ENCODE measurements at places on chromosomes 16 and 17.

DNA sequence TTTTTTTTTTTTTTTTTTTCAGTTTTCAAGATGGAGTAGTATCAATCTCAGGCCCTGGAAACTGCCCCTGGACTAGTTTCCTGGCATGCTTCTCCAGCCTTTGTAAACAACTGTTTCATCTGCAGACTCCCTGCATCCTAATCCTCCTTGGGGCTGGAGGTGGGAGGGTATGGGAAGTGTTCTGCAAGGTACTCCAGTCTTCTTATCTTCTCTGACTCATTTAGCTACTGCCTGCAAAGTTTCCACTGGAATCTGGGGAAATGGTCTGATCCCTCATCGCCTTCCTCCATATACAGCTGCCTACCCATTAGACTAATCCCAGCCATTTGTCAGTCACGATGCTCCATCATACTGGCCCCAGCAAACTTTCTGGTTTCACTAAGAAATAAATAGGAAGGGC lies 21.5 kb downstream of the COPZ2 start:
- DNase-seq: no peak

GRCh38 chr16:59543641-59544040 lies 809.5 kb upstream of the GOT2 start:
- no peak for DNase-seq

- DNase-seq: no peak
Observed at GRCh38 chr17:81056312-81056711, 21.4 kb downstream of the BAIAP2 start.

DNA sequence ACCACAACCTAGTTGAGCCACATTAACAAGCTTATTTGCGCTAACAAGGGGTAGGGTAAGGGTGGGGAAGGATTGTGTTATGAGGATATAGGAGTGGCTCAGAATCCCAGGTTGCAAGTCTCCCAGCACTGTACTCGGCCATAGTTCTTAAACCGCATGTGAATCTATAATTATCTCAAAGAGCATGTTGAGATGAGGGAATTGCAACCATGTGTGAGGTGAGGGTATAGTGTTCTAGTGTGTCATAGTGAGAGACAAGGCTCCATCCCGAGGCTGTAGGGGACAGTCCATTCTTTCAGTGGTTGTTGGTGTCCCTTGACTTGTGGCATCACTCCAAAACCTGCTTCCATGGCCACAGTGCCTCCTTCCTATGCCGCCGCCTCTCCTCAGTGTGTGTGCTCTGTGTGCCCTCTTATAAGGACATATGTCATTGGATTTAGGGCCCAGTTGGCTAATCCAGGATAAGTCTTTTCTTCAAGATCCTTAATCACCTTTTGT lies 22.7 kb upstream of the ATP5MC1 start:
- no peak for DNase-seq

- DNase-seq: no peak
Observed at GRCh38 chr17:76337413-76337777, 16.3 kb downstream of the PRPSAP1 start.

DNA sequence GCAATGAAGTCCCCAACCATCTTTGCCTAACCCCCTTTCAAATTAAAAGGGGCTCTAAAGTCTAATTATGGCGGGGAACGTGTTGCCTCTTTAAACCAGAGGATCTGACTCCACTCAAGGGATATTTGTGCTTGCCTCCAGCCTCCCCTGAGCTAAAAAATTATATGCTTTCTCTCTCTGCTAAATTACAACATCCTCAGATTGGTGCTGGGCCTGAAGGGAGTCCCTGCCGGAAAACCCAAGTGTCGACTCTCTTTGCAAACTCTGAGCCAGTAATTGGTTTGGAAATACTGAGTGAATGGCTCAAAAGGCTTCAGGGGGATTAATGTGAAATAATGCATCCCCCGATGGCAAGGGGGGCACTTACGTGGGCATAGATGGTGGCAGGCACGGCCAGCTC lies 208.5 kb upstream of the TNRC6C start:
- DNase-seq: no peak

GRCh38 chr17:58308173-58308984 lies 20.2 kb downstream of the TSPOAP1 start:
- no peak for DNase-seq

DNA sequence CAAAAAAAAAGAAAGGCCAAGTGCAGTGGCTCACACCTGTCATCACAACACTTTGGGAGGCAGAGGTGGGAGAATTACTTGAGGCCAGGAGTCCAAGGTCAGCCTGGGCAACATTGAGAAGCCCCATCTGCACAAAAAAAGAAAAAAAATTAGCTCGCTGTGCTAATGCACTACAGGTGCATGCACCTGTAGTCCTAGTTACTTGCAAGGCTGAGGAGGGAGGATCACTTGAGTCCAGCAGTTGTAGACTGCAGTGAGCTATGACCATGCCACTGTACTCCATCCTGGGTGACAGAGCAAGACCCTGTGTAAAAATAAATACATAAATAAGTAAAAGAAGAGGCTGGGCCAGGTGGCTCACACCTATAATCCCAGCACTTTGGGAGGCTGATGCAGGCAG lies 39.7 kb downstream of the DCAKD start:
- no peak for DNase-seq

DNA sequence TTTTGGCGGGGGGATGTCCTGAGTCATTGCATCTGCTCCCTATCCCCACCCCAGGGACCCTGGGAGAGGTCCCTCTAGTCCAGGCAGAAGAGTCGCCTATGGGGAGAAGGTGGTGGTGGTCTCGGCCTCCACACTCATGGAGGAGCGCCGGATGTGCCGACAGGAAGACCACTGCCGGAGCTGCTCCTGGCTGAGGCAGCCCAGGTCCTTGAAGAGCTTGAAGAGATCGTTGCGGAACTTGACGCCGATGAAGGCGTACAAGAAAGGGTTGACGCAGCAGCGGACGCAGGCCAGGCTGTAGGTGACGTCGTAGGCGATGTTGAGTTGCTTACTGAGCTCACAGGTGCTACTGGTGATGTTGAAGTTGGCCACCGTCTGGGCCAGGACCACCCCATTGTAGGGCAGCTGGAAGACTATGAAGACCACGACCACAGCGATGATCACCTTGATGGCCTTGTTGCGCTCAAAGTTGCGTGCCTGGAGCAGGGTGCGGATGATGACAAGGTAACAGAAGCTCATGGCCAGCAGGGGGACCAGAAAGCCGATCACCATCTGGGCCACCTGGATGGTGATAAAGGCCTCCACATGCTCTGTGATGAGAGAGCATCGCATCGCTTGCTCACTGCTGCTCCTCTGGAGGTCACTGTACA lies 10.5 kb downstream of the CCR7 start:
- no peak for DNase-seq

DNA sequence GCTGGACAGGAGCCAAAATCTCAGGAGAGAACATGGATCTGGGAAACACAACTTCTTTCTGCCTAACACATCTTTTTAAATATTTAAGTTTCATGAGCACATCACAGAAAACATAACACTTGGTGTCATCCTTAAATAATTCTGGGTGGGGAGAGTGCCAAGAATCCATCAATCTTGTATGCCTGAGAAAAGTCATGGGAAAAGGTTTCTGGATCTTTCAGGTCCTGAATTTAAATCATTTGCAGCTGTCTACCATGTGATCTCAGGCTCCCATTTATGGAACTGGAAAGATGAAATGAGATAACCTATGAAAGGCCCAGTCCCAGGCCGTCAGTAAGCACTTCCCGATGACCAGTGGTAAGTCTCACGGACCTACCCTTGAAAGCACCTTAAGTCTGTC lies 15.1 kb downstream of the CDH11 start:
- no peak for DNase-seq

GRCh38 chr16:77077256-77077922 lies 113.6 kb upstream of the MON1B start:
- DNase-seq: no peak

Measured in stimulated activated CD8-positive, alpha-beta memory T cell treated with anti-CD3 and anti-CD28 coated beads, Interleukin-15, amount 100 ng/mL, for 24 hours (primary cell).